ENCODE measurements at places on chromosomes 13 and 19.

DNA sequence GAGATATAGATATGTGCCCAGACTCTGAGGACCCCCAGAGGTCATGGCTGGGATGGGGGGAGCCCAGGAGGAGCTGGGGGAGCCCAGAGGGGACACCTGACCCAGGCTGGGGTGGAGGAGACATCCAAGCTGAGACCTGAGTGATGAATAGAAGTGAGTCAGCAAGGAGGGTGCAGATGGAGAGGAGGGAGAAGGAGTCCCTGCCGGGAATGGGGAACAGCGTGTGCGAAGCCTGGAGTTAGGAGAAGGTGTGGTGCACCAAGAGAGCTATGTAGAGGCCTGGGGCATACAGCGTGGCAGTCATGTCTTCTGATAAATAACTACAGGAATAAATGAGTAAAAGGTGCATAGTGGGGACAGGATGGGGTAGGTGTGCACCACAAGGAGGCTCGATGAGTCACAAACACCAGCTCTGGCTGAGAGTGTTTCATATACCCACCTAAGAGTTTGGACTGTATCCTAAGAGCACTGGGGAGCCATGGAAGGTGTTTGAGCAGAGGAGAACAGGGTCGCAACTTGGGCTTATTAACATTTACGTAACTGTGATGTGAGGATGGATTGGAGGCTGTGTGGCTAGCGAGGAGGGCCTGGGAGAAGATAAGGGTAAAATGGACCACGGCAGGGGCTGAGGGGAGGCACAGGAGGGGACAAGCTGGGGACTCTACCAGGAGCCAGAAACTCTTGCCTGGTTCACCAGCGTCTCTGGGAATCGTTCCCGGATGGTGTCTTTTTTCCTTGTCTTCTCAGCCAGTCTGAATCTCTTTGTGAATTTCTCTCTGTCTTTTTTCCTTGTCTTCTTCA lies 1.4 kb downstream of the CEACAM18 start:
- peak; percentile 27 for DNase-seq

DNA sequence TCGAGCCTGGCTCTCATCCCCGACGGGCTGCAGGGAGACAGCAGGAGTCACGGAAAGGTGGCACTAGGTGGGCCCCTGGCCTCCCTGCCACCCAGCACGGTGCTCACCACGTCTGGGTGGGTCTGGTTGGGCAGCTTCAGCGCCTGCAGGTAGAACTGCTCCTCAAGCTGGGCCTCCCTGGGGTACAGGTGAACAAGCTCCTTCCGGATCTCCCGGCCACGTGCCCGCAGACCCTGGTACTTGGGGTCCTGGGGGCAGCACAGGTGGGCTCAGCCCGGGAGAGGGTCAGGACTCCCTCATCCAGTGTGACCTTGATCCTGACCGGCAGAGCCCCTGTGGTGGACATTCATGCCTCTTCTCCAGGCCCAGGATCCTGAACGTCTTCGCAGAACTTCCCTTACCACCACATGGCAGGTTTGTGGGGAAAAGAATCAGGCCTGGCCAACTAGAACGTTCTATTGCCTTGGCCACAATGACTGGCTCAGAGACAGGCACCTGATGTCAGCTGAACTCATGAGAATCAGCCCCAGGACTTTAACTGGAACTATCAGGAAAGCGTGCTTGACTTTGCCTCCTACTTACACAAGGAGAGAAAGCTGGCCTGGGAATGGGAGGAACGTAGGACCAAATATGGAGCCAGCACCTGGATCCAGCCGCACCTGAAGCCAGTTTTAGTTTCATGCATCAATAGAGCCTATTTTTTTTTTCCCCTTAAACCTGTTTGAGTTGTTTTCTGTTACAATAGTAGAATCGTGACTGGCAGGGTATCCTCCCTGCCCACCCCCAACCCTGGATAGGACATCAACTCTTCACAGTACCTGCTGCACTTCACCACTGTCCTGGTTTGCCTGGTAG lies 8.9 kb downstream of the SARS2 start:
- DNase-seq, result no peak

DNA sequence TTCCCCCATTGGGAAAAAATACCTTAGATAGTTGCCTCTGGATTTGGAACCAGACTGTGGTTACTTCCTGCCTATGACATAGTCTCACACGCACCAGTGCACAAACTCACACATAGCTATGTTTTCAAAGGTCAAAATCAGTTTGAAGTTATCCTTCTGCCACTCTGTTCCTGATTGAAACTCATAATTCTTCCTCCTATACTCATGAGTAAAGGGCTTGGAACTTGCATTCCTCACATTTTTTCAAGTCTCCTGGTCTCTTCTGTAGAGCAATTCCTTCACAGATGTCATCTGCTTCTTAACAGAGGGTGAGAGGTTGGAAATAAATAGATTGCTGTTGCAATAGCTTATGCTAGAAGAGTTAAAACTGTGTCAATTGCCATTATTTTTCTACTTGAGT lies 18.6 kb upstream of the POSTN start:
- no peak for DNase-seq

- DNase-seq, result no peak
Observed at GRCh38 chr19:28065026-28065425, 1147.9 kb downstream of the UQCRFS1 start.

DNA sequence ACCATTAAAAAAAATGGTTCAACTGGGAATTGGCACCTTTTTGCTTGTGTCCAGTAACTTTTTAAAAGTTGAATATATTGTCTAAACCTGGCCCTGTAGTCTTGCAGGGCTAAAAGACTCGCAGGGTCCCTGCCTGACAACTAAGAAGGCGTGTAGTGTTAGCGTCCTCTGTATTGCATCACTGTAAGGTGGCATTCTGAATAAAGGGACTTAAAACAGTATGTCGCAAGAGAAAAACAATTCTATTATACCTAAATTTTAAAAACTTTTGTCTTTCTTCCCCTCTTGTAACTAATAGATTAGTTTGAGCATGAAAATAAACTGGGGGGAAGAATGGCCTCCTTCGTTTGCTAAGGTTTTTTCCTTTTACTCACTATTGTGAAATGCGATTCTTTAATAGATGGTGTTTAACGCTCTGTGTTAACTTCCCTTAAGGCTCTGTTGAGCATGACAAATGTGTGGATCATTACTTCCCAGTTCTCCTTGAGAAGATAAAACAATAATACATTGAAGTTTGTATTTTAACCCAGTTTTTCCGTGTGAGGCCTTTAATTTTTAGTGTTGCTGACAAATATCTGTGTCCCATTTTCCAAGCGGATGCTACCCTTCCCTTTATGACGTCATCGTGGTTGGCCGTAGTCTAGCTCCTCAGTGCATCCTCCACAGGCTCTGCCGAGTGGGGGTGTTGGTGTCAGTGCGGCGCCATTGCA lies 134.6 kb downstream of the KATNAL1 start:
- no peak for DNase-seq

DNA sequence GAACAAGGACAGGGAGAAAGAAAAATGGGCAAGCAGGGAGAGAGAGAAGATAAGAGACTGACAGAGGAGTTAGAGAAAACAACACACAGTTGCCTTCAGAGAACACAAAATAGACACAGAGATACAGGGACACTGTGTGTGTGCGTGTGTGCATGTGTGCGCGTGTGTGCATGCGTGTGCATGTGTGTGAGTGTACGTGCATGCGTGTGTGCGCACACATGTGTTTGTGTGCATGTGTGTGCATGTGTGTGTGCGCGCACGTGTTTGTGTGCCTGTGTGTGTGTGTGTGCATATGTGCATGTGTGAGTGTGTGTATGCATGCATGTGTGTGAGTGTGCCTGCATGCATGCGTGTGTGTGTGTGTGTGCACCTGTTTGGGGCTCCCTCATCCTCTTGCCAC lies 5.9 kb upstream of the PLAUR start:
- no peak for DNase-seq

GRCh38 chr13:91902291-91902690 lies 503.9 kb downstream of the GPC5 start:
- DNase-seq, result no peak

GRCh38 chr19:6663236-6664201 lies 6.4 kb downstream of the TNFSF14 start:
- DNase-seq, result no peak

- no peak for DNase-seq
Observed at GRCh38 chr13:72849571-72849970, 67.6 kb downstream of the PIBF1 start.

- DNase-seq, result no peak
Observed at GRCh38 chr19:19744641-19745040, 11.7 kb upstream of the ZNF14 start.

DNA sequence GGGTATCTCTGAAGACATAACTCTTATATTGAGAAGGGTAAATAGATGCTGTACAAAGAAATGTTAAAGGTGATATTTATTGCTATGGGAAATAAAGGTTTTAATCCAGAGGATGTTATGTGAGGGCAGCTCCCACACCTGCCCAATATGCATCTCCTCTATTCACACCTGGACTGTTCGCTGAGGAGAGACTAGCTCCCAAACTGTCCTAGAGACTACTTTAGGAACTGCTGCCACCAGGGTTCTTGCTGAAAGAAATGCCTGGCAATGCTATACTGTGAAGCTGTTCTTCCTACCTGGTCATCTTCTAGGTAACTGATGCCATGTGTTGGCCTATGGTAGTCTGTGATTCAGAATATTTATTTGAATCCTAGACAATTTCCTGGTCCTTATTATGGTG lies 1421.5 kb upstream of the SPRY2 start:
- no peak for DNase-seq

- DNase-seq, result no peak
Observed at GRCh38 chr19:46390121-46390858, 23.1 kb downstream of the CCDC8 start.

- DNase-seq, result no peak
Observed at GRCh38 chr19:16544473-16545231, 2.4 kb upstream of the CHERP start.

- DNase-seq, result no peak
Observed at GRCh38 chr19:5826531-5827341, 12.8 kb downstream of the FUT6 start.

DNA sequence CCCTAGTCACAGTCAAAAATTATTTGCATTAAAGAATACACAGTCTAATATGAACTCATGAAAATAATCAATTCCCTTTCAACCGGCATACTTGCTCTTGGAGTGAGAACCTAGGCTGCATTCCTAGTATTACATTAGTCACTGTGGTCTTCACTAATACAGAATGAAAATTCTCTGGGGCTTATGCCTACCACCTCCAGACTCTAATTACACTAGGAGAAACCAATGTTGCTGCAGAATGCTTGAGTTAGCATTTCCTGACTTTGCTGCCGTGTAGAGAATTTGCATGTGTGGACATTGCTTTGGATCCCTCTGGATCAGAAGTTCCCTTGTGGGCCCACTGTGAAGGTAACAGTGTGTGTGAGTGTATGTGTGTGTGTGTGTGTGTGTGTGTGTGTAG lies 87.8 kb downstream of the CCNA1 start:
- DNase-seq, result no peak

DNA sequence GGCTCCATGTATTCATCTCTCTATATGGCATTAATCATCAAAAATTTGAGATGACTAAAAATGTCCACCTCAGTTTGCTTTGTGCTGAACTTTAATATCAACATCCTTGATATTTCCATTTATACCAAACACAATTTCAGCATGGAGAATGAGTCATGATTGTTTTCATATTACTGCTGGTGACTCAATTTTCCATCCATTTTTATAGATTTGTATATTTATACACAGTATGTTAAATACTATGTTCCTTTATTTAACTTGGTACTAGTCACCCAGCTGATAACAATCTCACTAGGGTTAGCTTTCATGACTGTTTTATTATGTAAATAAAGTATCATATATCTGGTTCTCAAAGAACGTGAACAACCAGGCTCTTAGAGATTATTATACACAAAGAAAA lies 1255.1 kb downstream of the SLITRK1 start:
- no peak for DNase-seq

- DNase-seq, result no peak
Observed at GRCh38 chr19:3625996-3626472, 556 bp downstream of the CACTIN start.

- DNase-seq, result no peak
Observed at GRCh38 chr13:23087880-23088279, 92.9 kb upstream of the SGCG start.

DNA sequence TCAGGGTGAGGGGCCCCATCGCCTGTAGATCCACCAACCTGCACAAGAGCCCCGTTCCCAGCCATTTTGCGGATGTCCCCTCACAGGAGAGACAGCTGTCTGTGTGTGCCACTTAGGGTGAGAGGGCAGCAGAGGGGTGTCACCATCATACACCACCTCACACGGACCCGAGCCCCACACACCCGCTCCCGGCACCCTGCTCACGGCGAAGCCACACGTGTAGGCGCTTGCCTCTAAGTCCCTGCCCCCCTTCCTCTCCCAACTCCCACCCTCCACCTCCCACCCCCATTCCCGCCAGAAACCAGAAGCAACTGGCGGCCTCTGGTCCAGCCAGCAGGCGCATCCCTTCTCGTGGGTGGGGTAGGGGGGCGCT lies 4.0 kb upstream of the DPF1 start:
- DNase-seq, result no peak

DNA sequence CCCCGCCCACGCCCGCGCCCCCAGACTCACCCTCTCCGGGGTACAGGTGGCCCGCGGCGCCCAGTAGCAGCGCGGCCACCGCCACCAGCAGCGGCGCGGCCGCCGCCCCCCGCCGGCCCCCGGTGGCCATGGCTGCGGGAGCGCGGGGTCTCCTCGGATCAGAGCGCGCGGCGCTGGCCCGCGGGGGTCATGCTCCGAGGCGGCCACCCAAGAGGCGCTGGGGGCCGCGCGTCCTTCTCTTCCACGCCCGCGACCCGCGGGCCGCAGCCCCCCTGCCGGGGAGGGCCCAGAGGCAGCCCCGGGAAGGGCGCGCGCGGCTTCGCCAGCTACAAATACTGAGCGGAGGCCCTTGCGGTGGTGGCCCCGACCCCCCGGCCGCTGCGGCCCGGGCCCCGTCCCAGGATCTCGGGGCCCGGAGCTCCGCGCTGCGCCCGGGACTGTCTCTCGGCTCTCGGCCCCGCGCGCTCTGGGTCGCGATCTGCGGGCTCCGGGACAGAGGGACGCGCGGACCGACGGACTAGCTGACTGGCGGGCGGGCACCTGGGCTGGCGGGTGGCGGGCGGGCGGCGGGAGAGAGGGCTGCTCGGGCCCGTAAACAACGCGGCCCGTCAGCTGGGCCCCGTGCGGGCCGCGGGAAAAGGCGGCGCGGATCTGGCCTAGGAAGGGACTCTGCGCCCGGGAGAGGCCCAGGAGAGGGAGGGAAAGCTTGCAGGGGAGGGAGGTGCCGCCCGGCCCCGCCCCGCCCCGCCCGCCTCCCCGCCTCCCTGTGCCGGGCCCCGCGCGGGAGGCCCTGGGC lies at the start of gene INSR:
INSR (minus strand) TSS at position 653 of the 796 bp plus-strand sequence; CDS start at position 130, 523 bp downstream.
- DNase-seq, result no peak
